Right forelimb (tissue), 1 donor: ENCODE measurements at places on chromosomes 4 and X.

- DNase-seq: no peak
Observed at GRCh38 chrX:132704769-132705168, 215.9 kb upstream of the MBNL3 start.

DNA sequence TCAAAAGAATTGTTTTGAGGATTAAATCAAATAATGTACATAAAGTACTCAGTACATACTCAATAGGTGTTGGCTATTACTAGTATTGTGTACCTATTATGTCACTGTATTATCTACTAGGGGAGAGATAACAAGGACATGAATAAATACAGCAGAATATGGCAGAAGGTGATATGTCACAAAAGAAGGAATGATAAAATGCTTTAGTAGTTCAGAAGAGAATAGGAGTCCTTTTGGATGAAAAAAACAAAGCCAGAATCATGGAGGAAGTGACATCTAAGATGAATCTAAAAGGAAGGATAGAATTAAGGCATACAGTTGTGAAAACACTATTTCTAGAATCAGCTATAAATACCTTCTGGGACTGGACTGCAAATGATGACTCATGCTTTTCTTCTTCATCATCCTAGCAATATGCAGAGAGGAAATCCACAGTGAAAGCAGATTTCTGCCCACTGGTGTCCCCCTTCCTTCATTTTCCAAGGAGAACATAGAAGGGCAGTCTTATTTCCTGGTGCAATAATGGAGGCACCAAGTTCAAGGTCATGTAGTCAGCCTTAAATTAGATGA lies 98.7 kb downstream of the GLUD2 start:
- DNase-seq: no peak

DNA sequence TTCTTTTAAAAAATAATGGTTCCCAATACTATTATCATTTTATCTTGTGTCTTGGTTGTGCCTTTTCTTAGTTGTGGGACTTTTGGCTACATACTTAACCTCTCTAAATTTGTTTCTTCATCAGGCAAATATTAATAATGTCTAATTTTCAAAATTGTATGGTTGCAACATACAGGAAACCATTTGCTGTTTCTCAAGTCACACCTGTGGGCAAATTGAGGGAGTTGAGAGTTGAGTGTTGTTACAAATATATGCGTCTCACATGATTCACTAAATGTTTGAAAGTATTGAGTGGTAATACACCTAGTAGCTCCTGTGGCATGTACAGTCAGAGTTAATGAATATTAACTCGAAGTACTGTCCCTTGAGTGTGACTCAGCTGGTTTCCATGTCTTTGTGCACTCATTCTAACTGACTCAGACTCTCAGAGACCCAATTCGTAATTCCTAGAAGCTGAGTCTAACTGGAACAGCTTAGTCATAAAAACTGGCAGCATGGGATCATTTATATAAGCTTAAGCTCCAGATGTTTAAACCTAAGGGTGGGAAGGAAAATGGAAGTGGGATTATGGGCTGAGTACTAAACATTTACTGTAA lies 802.4 kb downstream of the TRIML1 start:
- no peak for DNase-seq

DNA sequence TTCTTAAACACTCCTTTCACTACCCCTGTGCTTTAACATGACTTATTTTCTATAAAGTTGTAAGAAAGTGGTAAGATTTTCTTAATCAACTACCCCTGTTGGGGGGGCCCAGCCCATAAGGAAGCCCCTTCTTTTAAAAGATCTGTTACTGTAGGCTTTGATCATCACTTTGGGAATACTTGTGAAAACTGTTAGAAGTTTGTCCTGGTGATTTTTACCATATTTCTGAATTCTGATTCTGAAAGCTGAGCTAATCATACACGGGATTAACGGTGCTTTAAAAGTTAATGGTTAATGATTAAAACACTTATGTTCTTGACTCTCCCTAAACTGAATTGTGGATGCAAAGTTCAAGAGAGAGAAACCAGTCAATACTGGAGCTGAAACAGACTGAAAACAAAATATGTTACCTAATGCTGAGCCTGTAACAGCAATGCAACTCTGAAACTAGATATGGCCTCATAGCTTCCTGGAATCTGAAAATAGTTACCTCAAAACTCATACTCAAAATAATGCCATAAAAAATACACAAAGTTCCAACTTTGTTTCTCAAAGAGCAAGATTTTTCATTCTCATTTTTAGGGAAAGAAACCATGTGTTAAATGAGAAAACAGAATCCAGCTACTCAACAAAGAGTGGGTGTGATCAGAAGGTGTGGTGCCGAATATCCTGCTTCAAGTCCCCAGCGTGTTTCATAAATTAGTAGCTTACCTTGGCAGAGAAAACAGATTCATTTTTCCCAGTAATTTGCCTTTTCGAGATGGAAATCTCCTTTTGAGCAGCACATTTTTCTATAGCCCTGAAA lies 31.6 kb downstream of the ADH7 start:
- no peak for DNase-seq

- no peak for DNase-seq
Observed at GRCh38 chr4:129145222-129145730, 49.3 kb downstream of the C4orf33 start.

GRCh38 chr4:4216648-4217047 lies 10.1 kb downstream of the OTOP1 start:
- no peak for DNase-seq

DNA sequence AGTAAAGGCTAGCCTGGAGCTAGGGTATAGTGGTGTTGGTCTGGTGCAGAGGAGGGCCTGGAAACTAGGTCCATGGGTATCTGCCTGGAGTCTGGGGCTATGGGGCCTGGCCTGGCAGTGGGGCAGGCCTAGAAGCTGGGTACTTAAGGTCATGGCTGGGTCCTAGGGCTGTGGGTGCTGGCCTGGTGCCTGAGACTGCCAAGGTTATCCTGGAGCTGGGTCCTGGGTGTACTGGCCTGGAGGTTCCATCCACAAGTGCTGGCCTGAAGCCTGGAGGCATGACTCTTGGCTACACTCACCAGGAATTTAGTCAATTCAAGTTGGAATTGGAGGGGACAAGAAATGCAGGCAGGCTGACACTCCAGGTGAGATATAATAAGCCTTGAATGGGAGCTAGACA lies 108.4 kb upstream of the ZCCHC13 start:
- no peak for DNase-seq

GRCh38 chrX:64427787-64428186 lies 32.5 kb upstream of the MTMR8 start:
- no peak for DNase-seq

DNA sequence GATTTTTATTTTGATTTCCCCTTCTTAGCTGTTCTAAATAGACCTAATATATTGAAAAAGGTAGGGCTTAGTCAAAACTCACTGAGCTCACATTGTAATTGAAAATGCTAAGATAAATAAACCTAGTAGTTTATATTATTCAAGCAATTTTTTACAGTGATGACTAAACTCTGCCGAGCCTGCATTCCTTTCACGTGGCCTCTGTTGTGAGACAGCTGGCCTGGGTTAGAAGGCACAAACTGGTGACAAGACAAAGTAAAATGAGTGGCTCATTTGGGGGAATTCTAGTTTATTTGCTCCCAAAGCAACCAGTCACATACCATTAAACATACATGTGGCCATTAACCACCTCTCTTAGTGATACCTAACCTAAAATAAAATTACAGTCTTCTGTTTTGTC lies 169.4 kb upstream of the TEX13C start:
- no peak for DNase-seq

GRCh38 chr4:174332741-174333493 lies 49.2 kb downstream of the CEP44 start:
- no peak for DNase-seq

DNA sequence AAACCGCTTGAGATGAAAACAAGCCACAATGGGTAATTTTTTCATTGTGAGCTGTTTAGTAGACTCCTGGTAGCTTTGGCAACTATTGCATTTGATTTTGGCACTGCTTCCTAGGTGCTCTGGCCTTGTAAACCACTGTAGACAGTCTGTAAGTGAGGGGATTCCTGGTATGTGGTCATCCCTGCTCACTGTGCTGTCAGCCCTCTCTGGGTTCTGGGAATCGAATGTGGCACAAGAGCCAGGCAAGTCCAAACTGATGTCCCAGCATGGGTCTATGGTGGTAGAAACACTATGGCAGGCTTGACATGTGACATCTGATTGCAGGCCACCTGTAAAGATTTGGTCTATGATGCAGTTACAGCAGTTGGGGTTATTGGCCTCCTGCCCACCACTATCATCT lies 2.5 kb downstream of the USP51 start:
- no peak for DNase-seq

DNA sequence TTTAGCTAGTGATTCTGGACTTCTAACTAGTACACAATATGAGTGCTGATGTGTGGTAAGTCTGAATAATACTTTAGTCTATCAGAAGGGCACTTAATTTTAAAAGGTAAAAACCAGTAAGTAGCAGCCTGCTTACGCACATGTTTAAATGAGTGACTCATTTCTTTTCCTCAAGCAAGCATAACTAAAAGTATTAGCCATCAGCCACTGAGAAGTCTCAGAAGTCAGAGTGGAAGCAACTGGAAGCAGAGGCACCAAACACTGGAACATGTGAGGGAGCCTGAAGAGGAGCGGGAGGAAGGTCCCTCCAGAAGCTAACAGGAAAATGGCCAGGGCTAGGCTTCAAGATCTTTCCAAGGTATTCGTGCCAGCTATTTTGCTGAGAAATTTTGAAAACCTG lies 257.7 kb downstream of the RAPGEF2 start:
- no peak for DNase-seq

DNA sequence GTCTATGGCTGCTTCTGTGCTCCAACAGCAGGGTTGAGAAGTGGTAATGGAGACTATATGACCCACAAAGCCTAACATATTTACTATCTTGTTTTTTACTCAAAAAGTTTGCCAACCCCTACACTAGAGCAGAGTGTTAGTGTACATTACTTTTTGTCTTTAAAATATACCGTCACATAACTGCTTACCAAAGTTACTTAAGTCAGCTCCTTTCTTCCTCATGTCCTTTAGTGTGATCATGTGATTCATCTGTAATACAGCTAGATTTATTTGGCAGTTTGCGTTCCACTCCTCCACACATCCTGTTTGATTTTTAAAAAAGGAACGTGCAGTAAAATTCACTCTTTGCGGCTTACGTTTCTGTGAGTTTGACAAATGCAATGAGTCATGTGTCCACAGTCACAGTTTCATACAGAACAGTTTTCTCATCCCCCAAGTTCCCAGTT lies 162.4 kb upstream of the GPRIN3 start:
- no peak for DNase-seq
